Epithelial cell of esophagus (primary cell): ENCODE measurements at places on chromosomes 5 and 9.

- DNase-seq: no peak
Measured at GRCh38 chr5:64690104-64690416, 243 bp upstream of the SHISAL2B start.

DNA sequence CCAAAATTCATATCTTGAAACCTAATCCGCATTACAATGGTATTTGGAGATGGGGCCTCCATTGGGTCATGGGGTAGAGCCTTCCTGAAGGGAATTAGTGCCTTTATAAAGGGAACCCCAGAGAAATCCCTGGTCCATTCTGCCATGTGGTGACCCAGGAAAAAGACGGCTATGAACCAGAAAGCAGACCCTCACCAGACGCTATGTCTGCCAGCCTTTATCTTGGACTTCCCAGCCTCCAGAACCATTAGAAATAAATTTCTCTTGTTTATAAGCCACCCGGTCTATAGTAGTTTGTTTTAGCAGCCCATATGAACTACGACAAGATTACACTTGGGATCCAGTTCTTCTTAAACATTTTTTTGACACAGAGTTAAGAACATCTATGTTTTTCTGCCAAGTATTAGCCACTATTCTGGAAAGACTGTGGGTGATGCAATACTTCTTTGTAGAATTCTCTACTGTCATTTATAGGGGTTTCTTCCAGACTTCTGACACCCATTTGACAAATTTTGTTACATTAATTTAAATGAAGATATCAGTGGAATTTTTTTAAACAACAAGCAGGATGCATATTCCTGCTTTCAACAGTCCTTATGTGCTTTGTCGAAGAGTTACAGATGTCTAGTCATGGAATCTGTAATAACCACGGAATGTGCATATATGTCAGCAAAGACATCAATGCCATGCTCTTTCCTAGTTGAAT is 572.4 kb downstream of the NR2F1-AS1 start:
- DNase-seq: no peak

- no peak for DNase-seq
Measured at GRCh38 chr9:101427957-101428655, 7.5 kb downstream of the ALDOB start.

GRCh38 chr5:176628406-176629228 is 1.7 kb downstream of the SNCB start:
- DNase-seq: no peak

- no peak for DNase-seq
Measured at GRCh38 chr5:133681896-133682295, 69.6 kb upstream of the FSTL4 start.

- no peak for DNase-seq
Measured at GRCh38 chr5:163889369-163889768, 383.9 kb downstream of the MAT2B start.

GRCh38 chr9:124350494-124351263 is 64.6 kb downstream of the PSMB7 start:
- no peak for DNase-seq

GRCh38 chr5:154368041-154368800 is 77.6 kb upstream of the SAP30L start:
- peak; percentile 90 for DNase-seq

DNA sequence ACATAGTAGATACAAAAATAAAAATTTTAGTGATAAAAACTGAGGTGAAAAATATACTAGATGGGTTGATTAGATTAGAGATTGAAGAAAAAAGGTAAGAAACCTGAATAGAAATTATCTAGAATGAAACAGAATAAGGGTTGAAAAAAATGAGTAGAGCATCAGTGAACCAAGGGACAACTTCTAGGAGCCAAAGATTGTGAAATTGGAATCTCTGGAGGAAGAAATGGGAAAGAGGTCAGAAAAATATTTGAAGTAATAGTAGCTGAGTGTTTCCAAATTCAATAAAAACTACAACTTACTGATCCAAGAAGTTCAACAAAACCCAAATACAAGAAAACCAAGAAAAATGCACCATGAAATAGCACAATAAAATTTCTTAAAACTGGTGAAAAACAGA is 116.6 kb upstream of the STARD4 start:
- DNase-seq: no peak

- no peak for DNase-seq
Measured at GRCh38 chr5:34970552-34970951, 41.2 kb downstream of the DNAJC21 start.

GRCh38 chr5:170117736-170118135 is 12.0 kb downstream of the FOXI1 start:
- no peak for DNase-seq

DNA sequence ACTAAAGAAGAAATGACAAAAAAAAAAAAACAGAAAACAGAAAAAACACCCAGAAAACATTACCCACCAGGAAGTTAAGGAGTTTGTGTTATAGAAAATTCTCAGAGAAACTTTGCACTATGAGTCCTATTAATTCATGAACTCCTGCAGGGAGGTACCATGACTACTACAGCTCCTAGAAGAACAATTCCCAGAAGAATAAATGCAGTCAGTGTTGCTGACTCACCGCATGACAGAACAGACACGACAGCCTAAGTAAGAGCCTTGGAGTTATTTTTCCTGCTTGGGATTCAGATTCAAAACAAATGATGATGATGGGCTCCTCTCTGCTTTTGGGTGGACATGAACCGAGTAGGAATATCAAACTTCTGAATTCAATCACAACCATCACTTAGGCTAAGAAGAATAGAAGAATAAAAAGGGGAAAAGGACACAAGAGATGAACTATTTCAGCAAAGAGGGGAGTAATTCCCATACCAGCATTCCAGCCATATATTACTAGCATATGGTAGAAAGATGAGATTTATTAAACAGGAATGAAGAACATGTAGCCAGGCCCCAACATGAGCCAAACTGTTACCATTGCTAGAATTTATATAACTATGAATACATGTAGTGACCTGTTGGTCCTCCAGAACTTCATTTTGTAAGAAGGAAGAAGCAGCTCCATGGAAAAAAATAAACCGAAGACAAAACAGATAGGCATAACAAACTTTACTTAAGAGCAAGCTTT is 209.6 kb upstream of the PDE4D start:
- peak; percentile 77 for DNase-seq

DNA sequence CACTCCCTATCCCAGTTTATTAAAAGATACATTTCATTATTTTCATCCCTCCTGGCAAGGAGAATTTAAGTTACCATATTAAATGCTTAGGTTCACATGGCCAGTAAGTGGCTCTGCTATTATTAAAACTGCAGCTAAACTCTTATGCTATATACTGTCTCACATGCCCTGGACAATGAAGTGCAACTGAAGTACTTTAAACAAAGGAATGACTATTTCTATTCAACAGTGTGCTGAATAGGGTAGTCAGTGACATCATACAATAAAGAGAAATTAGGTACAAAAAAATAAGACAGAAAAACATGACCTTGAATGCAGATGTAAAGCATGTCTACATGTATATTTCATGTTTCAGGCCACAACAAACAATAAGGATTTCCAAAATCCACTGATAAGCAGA is 282.6 kb upstream of the SMC2 start:
- DNase-seq: no peak

GRCh38 chr5:41878173-41878572 is 7.9 kb upstream of the OXCT1 start:
- DNase-seq: no peak

DNA sequence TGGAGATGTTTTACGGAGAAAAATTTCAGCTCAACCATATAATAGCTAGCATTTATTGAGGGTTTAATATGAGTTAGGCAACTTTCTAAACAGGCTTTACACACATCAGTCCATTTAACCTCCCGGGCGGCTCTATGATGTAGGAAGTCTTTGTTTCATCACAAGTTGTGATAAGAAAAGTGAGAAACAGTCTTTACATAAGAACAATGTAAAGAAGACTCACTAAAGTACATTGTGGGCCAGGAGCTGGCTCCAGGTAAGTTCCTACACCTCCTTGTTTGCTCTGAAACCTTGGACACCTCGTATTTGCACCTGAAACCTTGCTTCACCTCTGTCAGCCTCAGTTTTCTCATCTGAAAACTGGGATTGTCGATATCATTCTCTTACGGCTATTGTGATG is 116.1 kb downstream of the JAKMIP2 start:
- no peak for DNase-seq
